NCI-H526 treated with DMSO at 0.1 percent for 48 hours (cell line): ENCODE measurements at places on chromosomes 1 and 21.

- DNase-seq, result no peak
Observed at GRCh38 chr1:147717051-147717705, 43.2 kb downstream of the GJA5 start.

DNA sequence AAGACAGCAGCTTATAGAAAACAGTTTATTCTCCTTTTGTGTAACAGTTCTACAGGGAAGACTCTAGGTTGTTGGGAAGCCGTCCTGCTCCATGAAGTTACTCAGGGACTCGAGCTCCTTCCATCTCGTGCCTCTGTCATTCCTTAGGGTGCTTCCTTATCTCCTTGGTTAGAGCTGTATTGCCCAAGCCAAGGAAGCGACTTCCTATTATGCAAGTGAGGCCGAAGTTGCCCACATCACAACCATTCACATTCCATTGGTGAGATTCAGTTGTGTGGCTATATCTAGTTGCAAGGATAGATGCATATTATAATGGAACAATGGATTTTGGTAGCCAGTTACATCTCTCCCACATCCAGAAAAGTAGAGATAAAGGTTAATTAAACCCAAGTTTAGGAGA lies 9.0 kb downstream of the GSTM5 start:
- no peak for DNase-seq

DNA sequence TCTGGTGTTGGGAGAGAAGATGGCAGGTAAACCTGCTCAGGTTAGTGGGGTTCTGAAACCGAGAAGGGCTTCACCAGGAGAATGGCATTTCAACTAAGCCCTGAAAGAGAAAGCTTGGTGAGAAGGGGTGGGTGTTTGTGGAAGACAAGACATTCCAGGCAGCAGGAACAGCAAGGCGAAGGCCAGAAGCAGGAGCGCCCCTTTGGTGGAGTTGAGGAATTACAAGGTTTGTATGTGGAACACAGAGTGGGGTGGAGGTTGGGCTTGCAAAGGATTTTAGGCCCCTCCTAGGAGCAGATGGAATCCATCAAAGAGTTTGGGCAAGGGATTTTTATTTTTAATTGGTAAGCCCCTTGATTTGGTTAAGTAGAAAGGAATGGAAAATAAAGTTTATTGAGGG lies 24.8 kb upstream of the ELOA start:
- DNase-seq, result no peak

DNA sequence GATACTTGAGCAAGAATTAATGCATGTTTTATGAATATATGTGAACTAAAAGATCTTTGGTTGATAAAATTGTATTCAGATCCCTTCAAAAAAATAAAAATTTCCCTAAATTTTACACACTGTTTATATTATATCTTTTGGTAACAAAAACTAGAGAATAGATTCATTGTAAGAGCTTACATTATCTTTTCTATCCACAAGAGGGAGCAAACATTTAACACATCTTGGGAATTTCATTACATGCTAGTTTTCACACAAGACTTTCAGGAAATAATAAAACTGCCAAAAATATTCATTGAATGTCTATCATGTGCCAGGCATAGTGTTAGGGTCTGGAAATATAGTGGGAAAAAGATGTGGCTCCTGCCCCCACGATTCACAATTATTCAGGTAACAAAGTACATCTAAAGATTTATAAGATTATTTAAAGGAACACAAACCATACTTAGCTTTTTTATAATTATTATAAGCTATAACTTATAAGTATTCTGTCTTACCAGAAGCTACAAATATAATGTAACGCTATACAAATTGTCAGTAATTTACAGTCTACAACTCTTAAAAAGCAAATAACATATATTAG lies 30.6 kb downstream of the FAF1 start:
- DNase-seq, result no peak

DNA sequence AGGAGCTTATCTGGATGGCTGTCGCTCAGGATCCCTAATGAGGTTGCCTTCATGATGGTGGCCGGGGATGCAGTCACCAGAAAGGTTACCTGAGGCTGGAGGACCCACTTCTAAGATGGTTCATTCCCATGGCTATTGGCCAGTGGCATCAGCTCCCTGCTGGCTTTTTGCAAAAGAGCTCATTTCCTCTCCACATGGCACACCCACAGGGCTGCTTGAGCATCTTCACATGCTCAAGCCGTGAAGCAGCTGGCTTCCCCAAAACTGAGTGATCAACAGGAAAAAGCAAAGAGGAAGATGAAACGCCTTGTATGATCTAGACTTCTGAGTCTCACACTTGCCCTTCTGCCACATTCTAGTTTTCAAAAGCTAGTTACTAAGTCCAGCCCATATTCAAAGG lies 124.6 kb upstream of the CXADR start:
- DNase-seq, result no peak

DNA sequence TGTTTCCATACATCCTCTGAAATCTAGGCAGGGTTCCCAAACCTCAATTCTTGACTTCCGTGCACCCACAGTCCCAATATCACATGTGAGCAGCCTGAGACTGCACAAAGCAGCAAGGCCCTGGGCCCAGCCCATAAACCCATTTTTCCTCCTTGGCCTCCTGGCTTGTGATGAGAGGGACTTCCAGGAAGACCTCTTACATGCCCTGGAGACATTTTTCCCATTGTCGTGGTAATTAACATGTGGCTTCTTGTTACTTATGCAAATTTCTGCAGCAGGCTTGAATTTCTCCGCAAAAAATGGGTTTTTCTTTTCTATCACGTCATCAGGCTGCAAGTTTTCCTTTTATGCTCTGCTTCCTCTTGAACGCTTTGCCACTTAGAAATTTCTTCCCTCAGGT lies 3.3 kb upstream of the PIGK start:
- DNase-seq, result no peak

GRCh38 chr21:31397939-31398338 lies 53.9 kb upstream of the TIAM1 start:
- no peak for DNase-seq

GRCh38 chr1:227883641-227884301 lies 64.0 kb downstream of the WNT9A start:
- DNase-seq, result no peak

GRCh38 chr1:111958851-111959250 lies 30.6 kb downstream of the KCND3 start:
- no peak for DNase-seq

GRCh38 chr1:210527091-210527490 lies 198.4 kb downstream of the HHAT start:
- no peak for DNase-seq

- DNase-seq, result no peak
Observed at GRCh38 chr1:84890566-84890965, 2.4 kb downstream of the LPAR3 start.

GRCh38 chr1:167423684-167424619 lies 94.4 kb downstream of the CD247 start:
- no peak for DNase-seq

DNA sequence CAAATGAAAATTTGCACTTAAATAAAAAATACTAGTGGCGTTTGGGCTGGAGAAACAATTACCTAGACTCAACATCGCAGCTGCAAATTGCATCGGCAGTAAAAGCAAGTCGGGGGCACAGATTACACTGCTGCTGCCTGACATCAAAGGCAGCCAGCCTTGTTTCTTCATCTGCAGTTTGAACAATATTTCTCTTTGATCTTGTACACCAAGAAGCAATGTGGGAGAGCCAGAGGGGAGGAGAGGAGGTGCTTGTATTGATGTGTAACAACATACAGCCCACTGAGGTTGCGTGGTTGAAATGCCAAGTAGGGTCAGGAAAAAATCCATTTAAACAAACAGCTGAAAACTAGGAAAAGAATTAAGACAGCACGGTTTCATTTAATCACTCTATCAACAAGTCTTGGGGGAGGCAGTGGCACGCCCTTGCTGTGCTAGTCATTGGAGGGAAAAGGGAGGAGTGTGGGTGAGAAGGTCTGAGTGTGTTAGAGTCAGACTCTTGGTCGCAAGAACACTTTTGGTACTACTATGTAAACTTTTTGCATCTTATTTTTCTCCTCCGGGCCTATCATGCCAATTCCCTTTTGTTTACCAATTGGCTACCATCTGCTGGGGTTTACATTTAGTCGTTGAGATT lies 456.5 kb downstream of the OMA1 start:
- DNase-seq, result no peak

GRCh38 chr1:52152572-52152971 lies 10.7 kb downstream of the ZFYVE9 start:
- DNase-seq, result no peak

DNA sequence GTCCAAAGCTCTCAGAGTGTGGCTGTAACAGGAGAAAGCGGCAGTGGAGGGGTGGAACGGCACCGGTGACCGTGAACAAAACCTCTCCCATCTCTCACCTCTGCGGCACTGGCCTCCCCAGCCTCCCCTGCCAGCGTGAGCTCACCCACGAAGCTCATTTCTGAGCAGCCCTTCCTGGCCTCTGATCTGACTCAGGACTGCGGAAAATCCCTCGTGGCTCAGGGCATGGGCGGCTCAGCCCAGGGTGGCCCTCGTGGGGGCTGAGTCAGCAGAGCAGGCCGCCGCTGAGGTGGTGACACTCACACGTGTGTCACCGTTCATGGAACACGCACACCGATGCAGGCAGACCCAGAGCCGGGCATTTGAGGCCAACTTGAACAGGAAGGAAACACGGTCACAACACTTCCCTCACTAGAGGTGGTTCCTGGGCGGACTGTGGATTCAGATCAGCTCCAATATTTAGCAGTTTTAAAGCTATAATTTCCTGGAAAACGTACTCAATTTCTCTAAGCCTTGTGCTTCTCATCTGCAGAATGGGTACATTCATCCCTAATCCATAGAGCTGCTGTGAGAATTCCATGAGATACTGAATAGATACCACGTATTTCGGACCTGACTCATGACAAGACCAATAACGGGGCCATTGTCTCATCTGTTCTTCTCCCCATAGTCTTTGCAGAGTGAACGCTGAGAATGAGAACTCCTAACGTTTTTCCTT lies 115.0 kb upstream of the TMPRSS2 start:
- no peak for DNase-seq

GRCh38 chr1:27873671-27874384 lies 1.5 kb downstream of the THEMIS2 start:
- DNase-seq, result no peak

GRCh38 chr21:41669533-41669830 lies 97.4 kb downstream of the RIPK4 start:
- DNase-seq, result no peak

- no peak for DNase-seq
Observed at GRCh38 chr1:109802136-109802900, 38.6 kb upstream of the EPS8L3 start.

DNA sequence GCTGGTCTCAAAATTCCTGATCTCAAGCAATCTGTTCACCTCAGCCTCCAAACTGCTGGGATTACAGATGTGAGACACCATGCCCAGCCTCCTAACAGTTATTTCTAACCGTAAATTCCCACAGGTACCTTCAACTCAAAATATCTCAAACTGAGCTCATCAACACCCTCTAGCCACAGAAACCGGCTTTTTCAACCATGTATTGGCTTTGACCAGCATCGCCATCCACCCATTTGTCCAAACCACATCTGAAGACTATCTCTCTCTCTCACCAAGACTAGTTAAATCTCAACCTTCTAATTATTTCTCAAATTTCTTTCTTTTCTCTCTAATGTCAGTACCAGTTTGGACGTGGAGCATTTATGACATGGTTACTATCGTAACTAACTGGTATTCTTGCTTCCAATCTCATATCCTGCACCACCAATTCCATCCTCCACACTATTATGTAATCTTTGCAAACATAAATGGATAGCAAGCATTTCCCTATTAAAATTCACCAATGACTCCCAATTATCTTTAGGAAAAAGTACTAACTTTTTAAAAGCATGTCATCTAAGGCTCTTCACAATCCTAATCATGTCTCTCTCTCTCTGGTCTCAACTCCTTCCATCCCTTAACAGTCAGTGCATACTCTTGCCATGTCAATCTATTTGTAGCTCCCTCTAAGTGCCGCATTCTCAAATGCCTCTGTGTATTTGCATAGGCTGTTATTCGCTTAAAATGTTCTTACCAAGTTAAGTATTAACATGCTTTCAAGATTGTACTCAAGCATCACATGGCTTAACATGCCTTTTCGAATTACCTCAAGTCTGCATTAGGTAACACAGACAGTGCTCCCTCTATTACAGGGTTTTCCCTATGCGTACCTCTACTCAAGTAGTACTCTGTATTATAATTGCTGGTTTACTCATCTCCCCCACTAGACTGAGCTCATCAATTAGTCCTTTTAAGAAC lies 18.1 kb downstream of the RSBN1 start:
- DNase-seq, result no peak

DNA sequence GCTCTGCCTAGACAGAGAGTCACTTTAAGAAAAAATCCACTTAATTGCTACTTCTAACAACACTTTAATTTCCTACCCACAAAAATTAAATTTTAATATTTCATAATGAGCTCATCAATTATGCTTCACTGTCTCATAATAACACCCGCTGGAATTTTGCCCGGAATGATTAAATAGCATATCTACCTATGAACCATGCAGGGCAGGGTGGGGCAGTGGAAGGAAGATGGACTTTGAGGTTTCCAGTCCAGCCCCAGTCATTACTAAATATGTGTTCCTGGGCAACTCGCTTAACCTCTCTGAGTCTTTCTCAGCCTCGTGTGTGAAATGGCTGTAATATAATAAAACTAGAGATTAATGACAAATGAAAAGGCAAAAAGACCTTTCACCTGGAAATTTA lies 32.8 kb upstream of the SLC45A1 start:
- no peak for DNase-seq

DNA sequence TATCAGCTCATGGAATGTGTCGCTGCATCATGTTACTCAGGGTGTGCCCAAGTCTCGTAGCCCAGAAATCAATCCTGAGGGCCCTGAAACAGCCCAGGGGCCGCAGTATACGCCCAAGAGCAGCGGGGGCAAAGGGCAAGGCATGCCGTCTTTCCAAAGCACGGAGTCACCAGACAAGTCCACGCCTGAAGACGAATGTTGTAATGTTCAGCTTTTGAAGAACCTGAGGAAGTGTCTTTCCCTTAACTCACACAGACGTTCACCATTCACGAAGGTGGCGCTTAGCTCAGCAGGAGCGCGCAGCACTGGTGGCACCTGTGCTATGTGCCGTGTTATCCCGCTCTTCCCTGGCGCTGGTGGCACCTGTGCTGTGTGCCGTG lies 18.8 kb upstream of the PWP2 start:
- no peak for DNase-seq
